ENCODE measurements at places on chromosomes 3 and 15.

DNA sequence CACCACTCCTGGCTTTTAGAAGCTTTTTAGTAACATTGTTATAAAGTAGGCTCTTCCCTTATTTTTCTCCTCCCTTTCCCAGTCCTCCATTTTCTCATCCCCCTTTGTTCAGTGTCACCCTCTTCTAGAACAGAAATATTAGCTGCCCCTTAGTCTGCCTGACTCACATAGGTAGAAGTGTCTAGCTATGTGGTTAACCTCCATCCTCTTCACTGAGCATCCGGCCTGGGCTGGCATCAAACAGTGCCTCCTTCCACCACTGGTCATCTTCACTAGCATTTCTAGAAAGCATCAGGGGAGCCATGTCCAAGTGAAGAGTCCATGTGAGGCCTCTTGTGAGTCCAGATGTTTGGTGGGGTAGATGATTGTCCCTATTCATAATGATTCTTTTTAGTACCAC, 70.0 kb upstream of the SKOR1 start:
- DNase-seq = no peak

DNA sequence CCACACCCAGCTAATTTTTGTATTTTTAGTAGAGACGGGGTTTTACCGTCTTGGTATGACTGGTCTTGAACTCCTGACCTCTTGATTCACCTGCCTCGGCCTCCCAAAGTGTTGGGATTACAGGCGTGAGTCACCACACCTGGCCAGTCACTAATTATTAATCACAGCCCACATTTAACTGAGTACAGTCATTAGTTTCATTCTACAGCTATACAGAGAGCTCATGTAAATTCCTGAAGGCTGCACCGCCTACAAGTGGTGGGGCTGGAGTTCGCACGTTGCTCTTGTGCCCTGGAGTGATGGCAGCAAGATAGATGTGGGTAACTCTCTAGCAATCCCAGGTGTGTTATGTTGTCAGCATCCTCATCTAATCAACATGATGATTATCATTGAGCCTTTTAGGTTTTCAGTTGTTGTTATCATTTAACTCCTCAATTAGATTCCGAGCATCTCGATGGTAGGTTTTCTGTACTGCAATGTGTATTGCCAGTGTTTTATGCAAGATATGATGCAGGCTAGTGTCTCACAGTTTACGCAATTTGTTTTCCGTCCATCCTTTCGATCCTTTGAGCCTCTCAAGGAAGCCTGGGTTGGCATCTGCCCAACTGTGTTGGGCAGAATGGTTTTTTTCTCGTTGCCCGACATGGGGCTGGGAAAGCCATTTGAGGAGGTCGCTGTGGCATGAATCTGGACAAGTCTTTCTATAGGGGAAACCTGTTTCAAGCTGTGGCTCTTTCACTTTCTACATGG, 216.3 kb downstream of the LPP start:
- DNase-seq = no peak

GRCh38 chr15:80153900-80154299, 1.1 kb downstream of the FAH start:
- DNase-seq = no peak

DNA sequence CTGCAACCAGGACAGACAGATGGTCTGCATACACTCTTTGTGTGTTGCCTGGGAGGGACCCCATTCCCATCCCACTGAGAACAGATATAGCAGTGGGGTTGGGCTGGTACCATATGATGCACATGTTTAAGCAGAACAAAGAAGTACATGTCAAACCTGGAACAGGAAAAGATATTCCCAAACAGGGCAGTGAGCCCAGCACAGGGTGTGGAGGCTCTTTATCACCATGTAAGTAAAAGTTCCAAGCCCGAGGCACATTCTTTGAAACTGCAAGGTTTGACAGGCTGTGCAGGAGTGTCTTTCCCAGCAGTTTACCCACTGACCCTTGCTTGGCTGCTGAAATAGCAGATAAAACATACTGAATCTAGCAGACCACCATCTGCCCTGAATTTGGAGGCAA, 5.3 kb upstream of the ZNF445 start:
- DNase-seq = no peak

- DNase-seq = no peak
These were observed 191.4 kb downstream of the LRTM1 start for GRCh38 chr3:54736459-54736858.

- DNase-seq = no peak
These were observed 19.3 kb downstream of the ALCAM start for GRCh38 chr3:105385819-105386508.

DNA sequence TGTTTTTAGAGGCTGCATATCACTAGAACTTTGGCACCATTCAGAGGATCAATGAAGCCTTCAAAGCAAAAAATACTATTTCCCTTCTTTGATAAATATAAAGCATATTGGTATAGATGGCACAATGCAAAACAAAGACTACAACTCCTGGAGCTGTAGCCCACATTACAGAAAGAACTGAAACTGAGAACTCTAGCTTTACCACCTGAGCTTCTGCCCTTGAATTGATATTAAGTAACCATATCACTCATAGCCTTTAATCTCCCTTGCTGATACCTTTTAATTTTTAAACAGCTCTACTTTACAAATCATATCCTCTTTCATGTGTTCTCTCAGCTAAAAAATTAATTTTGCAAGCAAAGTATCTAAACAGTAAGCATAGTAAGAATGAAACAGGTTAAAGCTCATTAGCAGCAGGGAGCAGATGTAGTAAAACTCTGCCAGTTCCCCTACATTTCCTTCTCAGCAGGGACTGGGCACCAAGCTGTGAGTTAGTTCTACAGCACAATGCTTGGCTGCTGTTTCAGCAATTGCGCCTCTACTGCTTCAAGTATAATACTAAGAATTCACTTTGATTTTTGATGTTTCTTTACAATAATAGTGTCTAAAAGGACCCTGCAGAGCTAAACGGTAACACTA, 97.9 kb upstream of the NANOGP8 start:
- no peak for DNase-seq

GRCh38 chr15:79837846-79838245, 59.0 kb downstream of the MTHFS start:
- DNase-seq = no peak

GRCh38 chr3:87390821-87391220, 114.4 kb upstream of the POU1F1 start:
- no peak for DNase-seq

GRCh38 chr15:46773016-46773415, 944.3 kb upstream of the SEMA6D start:
- DNase-seq = no peak

DNA sequence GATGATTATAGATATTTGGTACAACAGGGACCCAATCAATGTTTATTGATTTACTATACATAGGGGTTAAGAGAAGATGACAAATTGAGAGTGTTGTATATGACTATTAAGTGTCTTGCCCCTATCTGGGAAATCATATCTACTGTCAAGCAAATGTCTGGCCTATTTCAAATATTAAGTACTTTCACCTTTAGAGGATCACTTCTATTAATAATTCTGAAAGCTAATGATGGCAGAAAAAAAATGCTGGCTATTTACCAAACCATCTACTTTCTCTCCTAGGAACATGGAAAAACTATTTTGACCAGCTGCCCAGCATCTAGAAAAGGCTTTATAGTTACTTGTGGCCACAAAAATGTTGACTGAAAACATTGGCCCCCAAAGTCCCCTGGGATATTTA, 632.3 kb upstream of the ZNF385D start:
- no peak for DNase-seq

DNA sequence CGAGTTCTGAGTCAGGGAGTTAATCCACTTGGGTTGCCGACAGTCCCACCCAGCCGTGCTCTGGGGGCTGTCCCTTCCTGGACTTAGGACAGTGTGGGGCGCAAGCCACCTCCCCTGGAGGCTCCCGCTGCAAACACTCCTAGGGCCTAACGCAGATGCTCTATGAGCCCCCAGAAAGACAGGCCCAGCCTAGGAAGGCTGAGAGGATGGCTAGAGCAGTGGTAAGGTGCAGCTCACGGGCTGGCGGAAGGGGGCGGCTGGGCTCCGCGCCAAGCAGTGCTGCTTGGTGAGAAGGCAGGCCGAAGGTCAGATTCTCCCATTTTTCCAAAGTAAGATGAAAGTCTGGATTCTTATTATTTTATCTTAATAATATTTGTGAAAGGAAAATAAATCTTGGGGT, 84.6 kb upstream of the ALDH1L1 start:
- DNase-seq = no peak

Measured in Panc1 (cell line).